ENCODE measurements at places on chromosomes 7 and 10. TPM values are rescaled to one million over a fixed set of nuclear protein-coding genes. Genes with fewer than 3 reads are reported as not detected.

THSD7A gene
- 20.4 TPM for total RNA-seq

ZNF804B gene
- 3.2 TPM for total RNA-seq

CRHR2 gene
- 1.1 TPM for total RNA-seq

NUDCD3 gene
- total RNA-seq, result 326 TPM

YKT6 gene
- total RNA-seq, result 66.0 TPM

All from dorsolateral prefrontal cortex (tissue), 122 donors.